ENCODE measurements at places on chromosomes 13 and 19.

GRCh38 chr13:52003541-52003940, 7.7 kb downstream of the ATP7B start:
- no peak for DNase-seq

DNA sequence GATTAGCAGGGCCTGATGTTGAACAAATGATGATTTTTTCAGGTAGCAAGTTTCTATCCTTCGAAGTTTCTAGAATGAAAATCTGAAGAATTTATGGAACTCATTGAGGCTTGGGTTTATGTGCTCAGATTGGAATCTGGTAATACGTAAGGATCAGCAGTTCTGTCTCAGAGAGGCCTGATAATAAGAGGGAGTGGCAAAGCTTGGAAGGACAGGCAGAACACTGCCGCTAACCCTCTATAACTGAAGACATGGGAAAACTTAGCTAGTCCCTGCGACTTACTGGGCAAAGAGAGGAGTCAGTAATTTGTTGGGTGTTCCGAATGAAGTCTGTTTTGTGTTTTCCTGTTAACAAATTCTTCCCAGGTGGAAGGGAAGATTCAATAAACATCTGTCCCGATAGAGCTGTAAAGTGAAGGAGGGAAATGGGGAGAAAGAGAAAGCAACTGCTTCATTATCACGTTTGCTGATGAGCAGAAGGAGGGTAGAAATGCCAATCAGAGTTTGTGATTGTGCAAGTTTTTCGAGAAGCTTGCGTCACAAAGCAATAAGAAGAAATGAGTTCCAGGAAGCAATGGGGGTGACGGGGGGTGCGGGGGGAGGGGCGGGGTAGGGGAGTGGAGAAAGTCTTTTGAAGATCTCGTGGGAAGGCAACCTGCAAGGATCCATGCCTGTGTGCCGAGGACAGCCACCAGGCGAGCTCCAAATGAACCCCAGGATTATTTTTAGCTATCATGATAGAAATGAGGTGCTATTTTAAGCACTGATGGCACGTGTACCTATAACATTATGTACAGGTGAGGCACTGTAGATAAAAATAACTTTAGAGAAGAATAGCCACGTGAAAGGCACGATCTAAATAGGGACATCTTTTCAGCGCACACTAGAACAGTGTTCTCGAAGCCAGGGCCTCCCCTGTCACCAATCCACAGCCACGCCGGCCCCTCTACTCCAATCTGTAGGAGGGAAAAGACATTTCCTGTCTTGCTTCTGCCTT, 224.1 kb downstream of the FGF9 start:
- DNase-seq = no peak

DNA sequence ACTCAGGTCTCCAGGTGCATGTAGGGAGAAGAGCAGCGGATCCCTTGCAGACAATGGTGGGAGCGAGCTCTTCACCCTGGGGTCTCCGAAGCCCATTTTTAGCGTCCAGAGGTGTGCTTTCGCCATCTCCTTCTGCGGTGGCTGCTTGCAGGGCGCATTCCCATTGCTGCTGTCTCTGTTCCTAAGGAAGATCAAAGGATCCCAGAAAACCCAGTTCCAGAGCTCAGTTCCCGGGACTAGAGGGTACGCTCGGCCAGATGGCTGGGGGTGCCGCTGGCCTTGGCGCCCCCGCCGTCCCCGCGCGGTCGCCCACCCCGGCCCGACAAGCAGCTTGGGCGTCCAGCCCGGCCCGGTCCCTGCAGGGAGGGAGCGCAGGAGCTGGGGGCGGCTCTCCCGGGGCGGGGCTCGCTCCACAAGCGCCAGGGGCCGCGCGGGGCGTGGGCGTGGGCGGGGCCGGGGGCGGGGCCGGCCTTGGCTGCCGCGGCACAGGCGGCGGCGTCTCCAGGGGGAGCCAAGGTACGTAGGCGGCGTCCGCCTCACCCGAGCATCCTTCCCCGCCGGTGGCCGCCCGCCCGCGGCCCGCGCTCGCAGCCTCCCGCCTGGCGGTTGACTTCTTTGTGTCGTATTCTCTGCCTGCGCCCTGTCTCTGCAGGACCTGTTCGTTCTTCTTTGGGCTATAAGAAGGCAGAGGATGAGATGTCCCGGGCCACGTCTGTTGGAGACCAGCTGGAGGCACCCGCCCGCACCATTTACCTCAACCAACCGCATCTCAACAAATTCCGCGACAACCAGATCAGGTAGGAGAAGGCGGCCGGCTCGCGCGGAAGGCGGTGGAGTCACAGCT, 96.8 kb downstream of the ATP8A2 start:
- no peak for DNase-seq

GRCh38 chr19:17340302-17340870, 3.0 kb downstream of the GTPBP3 start:
- DNase-seq = no peak

DNA sequence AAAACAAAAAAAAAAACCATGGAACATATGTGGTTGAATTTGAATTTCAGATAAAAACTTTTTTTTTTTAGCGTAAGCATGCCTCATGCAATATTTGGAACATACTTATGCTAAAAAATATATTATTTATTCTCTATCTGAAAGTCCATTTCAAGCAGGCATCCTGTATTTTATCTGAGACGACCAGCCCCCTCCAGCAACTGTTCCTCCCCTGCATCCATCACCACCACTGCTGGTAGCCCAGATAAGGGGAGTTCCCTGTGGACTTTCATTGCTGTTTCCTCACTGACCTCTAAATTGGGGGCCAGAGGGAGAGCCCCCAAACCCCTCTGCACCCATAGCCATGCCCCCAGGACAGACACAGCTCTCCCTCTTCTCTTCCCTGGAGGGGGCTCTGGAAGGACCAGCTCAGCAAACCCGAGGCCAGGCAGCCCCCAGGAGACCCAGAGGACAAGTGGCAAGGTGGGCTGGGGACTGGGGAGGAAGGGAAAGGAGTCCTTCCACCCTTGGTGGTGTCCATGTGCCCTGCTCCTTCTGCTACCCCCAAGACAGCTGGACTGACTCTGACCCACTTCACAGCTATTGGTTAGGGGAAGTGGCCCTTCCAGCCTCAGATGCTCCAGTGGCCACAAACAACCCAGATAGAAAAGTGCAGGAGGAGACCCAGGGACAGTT, 6.6 kb upstream of the SIGLEC12 start:
- no peak for DNase-seq

- peak; percentile 9 for DNase-seq
Measured at GRCh38 chr13:100454876-100455275, 133.7 kb downstream of the GGACT start.

DNA sequence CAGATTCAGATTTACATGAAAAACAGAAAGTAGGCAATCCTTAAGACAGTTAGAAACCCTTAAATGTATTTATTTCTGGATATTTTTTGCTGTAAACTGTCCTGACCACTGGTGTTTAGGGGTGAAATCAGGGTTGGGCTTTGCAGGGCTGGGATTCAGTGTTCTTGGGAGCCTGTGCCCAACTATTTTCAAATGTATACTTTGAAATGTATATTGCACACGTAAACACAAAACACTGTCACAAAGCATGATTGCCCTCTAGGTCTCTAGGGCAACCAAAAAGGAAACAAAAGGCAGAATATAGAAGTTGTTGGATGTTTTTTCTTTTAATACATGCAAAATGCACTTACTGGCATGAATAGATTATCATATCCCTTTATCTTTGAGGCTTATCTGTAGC, 1185.4 kb downstream of the DIAPH3 start:
- no peak for DNase-seq

DNA sequence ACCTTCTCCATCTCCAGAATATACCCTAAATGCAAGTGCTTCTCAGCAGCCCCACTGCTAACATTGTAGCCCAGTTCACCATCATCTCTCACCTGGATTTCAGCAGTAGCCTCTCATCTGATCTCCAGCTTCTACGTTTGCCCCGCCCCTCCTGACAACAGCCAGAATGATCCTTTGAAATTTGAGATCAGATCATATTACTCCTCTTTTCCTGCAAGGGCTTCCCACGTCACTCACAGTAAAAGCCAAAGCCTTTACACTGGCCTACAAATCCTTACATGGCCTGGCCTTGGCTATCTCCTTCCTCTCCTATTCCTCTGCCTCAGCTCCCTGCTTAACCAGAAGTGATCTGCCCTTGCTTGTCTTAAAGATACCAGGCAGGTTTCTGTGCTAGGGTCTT, 94.3 kb upstream of the NBEA start:
- no peak for DNase-seq

- DNase-seq = no peak
Measured at GRCh38 chr19:3279306-3279705, 54.8 kb downstream of the CELF5 start.

DNA sequence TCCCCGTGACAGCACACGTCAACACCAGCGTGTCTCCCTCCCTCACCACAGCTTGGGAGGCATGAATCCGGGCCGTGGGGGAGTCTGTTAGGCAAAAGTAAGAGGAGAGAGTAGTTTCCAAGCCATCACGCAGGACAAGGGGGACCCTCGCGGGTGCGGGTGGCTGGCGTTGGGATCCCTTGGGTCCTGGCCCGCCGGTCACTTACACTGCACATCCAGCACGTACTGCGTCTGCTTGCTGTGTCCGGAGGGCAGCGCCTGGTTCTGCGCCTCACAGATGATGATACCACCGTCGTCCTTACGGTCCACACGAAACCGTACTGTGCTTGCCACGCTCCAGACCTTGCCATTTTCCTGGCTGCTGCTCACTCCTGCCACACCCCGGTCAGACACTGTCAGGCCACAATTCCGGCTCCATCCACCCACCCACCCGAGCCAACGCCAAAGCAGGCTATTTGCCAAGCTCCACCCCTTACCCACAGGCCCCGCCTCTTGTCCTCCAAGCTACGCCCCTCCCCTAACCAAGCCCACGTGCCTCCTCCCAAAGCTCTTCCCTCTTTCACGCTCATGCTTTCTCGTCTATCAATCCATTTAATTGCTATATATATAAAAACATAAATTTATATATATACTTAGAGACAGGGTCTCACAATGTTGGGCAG, 6.6 kb upstream of the ZNF428 start:
- no peak for DNase-seq

- DNase-seq = no peak
Measured at GRCh38 chr19:41535029-41535622, 40.8 kb upstream of the CEACAM21 start.

- DNase-seq = no peak
Measured at GRCh38 chr19:7516878-7517277, 975 bp downstream of the ZNF358 start.

DNA sequence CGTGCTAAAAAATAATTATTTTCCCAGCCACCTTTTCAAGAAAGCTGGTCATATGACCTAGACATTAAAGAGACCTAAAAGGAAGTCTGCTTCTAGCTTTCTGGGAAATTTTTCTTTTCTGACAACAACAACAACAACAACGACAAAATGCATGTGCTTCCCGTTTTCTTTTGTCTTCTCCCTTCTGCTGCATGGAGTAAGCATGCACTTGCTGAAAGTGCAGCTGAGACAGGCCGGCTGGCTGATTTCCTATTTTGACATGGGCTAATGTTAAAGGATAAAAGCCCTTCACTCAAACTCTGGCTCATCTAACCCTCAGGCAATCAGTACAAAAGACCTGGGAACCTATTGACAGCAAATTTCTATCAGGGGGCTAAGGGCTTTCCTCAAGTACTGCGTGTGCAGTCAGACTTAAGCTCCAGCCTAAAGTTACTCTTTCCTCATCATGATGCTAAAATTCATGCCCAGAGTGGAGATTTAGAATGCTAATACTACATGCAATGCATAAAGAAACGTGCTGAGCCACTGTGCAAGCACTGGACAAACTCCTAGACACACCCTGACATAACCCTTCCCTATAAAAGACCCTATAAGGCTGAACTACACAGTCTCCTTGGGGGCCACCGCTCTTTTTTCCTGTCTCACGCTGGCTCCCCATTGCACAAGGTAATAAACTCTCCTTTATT, 811.1 kb downstream of the UQCRFS1 start:
- no peak for DNase-seq

DNA sequence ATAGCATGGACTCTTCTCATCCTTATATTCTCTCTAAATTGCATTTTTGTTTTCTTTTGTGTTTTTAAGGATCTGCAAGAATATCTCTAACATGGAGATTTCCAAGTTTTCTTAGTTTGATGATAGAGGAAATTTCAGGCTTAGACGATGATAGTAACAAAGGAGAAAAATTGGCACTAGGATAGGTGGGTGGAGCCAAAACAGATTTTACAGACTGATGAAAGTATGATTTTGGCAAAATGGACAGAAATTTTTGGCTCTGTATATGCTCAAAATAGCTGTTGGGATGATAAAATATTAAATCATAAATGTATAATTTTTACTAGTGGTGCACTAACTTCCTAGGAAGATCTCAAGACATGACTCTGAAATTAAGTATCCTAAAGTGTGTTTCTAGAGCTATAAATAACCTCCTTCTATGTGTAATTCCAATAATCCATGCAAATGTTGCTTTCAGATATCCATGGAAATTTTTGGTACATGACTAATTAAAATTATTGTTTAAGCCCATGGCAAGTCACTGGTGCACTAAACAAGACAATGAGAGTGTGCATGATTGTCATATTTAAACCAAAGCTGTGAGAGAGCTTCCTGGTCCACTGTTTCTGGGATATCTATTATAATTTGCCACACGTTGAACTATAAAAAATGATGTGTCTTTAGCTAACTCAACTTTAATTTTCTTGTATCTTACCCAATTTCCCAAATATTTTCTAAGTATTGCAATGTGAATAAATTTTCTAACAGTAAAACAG, 55.8 kb upstream of the NBEA start:
- DNase-seq = no peak

DNA sequence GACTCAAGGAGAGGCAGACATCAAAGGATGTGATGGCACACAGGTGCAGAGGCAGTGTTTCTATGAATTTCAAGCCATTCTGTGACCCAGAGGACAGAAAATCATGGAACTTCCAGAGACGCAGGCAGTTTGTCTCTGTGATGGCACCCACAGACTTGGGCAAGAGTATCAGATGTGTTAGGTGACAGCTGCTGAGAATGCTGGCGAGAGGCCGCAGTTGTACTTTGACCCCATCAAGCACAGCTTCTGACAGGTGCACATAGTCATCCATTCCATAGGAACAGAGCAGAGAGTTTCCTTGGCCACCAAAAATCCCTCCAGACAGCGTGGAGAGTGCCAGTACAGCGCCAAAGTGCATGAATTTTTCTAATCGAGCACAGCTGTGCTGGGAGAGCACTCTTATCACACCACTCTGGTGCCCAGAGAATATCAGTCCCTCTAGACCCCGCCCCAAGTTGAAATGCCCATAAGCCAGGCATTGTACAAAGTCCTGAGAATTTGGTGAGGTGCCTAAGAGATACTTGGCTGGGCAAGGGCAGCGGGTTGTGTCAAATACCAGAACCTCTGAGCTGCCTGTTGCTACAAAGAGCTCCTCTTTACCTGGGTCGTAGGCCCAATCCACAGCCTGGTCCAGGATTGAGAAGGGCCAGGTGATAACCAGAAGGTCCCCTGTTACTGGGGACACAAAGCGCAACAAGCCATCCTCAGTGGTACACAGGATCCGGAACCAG, 12.4 kb downstream of the WDR87 start:
- DNase-seq = no peak

DNA sequence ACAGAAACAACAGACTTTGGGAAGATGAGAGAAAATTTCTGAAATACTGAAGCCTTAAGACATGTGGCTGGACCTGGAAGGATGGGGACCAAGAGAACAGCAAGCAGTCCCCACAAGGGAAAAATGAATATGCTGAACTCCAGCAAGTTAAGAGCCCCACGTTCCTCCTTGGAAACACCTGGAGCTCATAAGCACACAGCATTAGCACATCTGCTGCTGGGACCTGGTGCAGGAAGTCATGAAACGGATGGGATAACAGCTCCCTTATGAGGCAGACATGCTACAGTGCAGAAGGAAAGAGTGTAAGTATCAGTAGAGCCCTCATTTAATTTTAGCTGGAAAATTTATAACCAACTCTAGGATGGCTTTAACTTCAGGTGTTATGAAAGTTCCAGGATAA, 67.3 kb downstream of the SLC15A1 start:
- DNase-seq = no peak

GRCh38 chr19:5296457-5297271, 43.9 kb downstream of the PTPRS start:
- DNase-seq = no peak

All from keratinocyte (primary cell).